ENCODE measurements at places on chromosomes 2 and 18.
A peak's percentile ranks its signal among the peaks of the same experiment; 100 is the strongest.

- DNase-seq, result no peak
Observed at GRCh38 chr2:204339212-204339715, 206.0 kb upstream of the PARD3B start.

DNA sequence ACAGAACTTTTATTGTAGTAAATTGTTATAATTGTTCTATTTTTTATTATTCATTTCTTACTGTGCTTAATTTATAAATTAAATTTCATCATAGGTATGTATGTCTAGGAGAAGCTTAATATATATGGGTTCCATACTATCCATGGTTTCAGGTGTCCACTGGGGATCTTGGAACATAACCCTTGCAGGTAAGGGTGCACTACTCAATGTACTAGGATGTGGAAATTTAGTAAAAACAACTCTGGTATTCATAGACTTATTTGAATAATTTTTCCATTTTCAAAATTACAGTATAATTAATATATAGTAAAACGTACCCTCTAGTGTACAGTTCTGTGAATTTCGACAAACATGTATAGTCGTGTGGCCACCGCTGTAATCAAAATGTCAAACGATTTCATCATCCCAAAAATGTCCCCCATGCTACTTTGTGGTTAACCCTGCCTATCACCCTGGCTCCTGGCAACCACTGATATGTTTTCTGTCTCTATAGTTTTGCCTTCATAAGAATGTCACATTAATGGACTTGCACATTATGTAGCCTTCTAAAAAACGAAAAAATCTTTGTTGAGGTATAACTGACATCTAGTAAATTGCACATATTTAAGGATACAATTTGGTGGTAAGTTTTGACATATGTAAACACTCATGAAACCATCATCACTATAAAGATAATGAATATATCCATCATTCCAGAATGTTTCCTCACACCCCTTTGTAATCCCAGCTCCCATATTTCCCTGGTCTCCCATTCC lies 45.7 kb downstream of the ARL5A start:
- DNase-seq, result no peak

DNA sequence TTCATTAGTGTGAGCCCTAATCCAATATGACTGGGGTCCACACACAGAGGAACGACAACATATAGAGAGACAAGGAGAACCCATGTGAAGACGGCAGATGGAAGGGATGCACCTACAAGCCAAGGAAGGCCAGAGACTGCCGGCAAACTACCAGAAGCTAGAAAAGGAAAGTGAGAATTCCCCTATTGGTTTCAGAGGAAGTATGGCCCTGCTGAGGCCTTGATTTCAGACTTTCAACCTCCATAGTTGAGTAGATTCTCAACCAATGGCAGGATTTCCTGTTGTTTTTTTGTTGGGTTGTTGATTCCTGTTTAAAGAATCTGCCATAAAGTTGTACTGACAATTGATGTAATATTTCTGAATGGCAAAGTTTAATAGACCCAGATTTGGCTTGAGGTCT lies 241.5 kb downstream of the SATB2 start:
- no peak for DNase-seq

GRCh38 chr2:39845460-39846146 lies 66.5 kb upstream of the THUMPD2 start:
- DNase-seq, result no peak

DNA sequence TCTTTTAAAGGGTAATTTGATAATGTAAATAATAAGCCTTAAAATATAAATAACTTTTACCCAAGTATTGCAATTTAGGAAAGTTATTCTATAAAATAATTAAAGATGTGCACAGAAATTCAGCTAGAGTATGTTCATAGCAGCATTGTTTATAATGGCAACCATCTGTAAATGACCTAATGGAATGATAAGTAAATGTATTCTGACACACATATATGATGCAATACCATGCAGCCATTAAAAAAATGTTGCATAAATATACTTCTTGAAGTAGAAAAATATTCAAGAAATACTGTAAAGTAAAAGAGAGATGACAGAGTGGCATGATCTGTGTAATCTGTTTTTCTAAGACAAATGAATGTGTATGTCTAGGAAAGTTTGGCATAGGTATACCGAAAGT lies 545.7 kb downstream of the ZEB2 start:
- no peak for DNase-seq

DNA sequence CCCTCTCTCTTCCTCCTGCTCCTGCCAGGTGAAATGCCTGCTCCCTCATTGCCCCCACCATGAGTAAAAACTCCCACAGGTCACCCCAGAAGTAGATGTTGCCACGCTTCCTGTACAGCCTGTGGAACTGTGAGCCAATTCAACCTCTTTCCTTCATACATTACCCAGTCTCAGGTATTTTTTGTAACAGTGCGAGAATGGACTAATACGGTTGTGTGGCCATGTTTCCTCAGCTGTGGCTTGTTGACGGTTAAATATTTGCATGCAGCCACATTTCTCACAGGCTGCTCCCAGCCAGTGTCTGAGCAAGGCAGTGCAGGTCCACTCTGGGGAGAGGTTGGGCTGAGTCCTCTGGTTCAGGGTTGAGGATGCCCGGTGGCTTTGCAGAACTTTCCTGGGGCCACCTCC lies 27.8 kb upstream of the COPS8 start:
- DNase-seq, result no peak

DNA sequence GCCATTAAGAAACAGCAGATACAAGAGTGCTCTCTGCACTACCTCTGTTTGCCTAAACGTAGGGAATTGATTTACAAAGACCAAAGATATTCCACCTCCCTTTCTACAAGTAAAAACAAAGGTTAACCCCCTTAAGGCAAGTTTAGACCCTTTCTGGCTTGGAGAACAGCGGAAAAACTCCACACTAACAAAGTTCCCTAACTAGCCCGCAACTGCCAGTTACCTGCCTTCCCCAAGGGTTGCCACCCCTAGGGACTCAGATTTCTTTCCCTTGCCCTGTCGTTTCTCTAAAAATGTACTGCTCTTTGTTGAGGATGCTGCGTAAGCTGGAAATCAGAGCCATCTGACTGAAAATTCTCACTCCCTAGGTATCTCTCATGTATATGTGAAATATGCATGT lies 627.5 kb upstream of the SOX11 start:
- DNase-seq, result peak; percentile 20

DNA sequence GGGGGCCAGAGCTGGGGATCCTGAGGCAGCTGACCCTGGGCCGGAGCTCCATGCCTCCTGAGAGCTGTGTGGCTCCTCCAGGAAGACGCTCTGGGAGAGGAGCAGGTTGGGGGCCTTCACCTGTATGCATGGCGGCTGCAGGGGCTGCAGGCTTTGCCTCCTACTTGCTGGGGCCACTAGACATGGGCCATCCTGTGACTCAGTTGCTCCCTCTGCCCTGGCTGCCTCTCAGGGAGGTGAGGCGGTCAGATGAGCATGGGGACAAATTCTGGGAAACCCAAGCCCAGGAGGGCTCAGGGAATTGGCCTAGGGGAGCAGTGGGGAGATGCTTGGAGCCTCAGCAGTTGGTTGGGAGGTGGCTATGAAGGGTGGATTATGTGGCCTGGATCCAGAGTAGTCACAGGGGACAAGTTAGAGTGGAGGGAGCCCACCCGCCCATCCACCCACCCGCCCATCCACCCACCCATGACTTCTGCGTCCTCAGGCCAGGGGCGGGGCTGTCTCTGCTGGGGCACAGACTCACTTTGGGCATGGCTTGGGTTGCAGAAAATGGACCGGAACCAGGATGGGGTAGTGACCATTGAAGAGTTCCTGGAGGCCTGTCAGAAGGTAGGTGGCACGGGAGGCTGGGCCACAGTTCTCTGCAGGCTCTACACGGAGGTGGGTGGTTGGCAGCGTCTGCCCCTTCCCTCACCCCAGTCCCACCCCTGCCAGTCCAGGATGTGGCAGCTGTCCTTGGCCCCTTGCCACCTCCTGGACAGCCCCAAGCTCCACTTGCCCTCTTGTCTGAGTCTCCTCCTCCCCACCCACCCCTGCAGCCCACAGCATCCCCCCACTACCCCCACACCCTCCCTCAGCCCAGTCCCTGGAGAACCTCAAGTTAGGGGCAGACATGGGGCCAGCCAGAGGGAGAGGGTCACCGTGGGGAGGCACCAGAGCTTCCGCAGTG lies 19.5 kb upstream of the FAHD2A start:
- DNase-seq, result no peak

GRCh38 chr2:53130441-53130943 lies 637.1 kb upstream of the CHAC2 start:
- DNase-seq, result peak; percentile 18

DNA sequence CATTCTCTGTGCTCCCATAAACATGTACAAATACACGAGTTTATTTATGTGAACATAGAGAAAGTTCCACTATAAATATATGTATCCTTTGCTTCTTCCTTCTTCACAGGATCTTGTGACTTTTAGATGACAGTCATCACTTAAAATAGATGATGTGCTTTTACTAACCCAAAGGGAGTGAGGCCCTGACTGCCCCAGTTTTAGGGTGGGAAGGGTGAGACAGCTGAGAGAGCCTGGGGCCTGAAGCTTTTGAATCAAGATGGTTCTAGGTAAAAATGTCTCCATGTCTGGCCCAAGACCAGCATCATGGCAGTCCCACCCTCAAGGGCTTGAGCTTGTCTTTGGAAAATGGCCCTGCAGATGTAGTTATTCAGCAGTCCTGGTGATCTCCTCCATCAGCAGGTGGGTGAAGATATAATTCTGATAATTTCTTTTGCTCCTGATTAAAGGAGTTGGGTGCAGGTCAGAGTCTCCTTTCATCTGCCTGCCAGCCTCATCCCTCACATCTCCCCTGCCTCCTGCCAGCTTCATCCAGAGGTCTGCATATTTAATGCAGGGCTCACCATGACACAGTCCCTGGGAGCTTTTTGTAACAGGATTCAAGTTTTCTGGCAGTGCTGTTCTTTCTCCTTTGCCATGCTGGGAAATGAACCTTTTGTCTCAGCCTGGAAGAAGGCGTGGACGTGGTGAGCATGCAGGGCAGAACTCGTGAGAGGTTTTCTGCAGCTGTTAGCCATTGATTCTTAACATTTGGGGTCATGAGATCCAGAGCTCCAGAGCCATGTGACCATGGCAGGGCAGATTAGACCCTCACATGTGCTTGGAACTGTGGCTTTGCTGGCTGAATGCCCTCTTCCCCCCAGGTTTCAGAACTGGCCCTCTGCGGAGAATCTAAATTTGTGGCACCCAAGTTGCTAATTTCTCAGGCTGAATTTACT lies 2.7 kb downstream of the HRH4 start:
- DNase-seq, result no peak

- DNase-seq, result no peak
Observed at GRCh38 chr2:69831354-69831905, 2.0 kb downstream of the GMCL1 start.

DNA sequence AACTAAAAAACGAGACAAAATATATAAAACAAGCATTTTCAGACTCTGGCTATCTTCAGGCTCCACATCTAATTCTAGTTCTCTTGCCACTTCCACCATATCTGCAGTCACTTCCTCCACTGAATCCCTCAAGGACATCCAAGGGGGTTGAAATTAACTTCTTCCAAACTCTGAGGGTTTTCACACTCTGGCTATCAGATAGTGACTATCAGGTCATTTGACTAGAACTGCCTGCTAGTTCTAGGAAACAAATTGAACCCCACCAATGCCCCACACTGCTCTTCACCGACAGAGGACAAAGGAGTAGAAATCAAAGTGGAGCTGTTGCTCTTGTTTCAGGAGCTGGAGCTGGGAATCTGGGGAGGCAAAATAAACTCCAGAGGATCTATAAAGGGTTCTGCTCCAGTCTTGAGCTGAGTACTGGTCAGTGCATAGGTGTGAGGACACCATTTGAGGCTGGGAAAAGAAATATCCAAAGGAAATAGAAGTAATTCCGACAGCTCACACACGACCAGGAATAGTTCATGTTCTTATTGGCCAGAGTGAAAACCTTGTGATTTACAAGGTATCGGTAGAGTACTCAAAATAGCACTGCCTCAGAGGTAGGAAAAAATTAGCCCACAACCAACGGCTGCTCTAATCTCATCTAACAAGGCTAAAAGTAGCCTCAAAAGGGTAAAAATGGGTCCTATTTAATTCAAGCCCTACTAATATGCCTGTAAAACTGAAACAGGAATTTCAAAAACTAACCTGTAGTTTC lies 71.3 kb downstream of the SMC6 start:
- no peak for DNase-seq

DNA sequence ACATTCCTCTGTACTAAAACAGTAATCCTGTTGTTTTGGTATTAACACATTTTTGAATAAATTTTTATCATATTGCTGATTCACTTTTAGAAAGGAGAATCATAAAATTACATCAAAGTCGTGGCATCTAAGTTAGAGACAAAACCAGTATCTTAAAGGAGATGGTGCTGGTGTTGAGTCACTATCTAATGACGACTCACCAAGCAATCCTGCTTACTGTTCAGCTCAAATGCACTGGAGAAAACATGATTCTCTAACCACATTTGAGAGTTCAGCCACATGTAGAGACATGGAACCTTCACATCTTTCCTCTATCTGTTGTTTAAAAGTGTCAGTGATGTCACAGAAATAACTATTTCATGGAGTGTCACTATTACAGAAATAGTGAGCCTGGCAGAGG lies 473.8 kb downstream of the TGIF1 start:
- DNase-seq, result no peak

GRCh38 chr2:165162466-165162865 lies 41.4 kb downstream of the SCN3A start:
- DNase-seq, result no peak

DNA sequence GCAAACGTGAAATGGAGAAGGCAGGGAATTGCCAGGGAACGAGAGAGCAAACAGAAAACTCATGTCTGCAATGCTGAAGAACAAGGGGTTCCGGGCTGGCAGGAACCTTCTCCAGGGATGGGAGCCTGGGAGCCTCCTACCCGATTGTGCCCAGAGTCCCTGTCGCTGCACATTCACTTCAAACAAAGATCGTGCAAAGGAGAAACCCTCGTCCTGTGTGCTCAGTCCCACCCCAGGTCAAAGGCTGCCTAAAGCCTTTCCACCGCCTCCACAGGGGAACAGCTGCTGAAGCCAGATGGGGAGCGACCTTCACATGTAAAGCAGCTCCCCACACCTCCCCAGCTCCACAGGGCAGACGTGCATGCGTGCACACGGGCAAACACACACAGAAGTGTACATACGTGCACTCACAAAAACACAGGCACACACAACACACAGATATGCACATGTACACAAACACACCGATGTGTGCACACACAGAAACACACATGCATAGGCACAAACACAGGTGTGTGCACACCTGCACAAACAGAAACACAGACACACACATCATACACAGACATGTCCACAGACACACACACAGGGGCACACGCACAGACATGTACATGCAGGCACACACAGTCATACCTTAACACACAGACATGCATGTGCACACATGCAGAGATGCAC lies 460.1 kb upstream of the SALL3 start:
- no peak for DNase-seq

GRCh38 chr2:101307950-101308431 lies 510 bp downstream of the RNF149 start:
- no peak for DNase-seq

Measured in NCI-H460 (cell line).